Mesendoderm (in vitro differentiated cells): ENCODE measurements at places on chromosomes 6 and 20.

GRCh38 chr20:12821249-12821648 is 187.5 kb upstream of the SPTLC3 start:
- no peaks in the 10 kb centered on the region for H3K4me1 ChIP-seq
- H3K36me3 ChIP-seq = no peaks in the 10 kb centered on the region
- no peak overlapping the region for H3K27ac ChIP-seq
- H3K4me3 ChIP-seq = no peak overlapping the region
- DNase-seq = no peak

- H3K27me3 ChIP-seq = no peaks in the 10 kb centered on the region
- H3K36me3 ChIP-seq = no peaks in the 10 kb centered on the region
- no peak overlapping the region for H3K4me3 ChIP-seq
- DNase-seq = no peak
These were observed 13.6 kb upstream of the RIPOR3 start for GRCh38 chr20:50704971-50705370.

GRCh38 chr6:108945681-108946159 is 97.5 kb downstream of the ARMC2 start:
- H3K4me1 ChIP-seq = no peaks in the 10 kb centered on the region
- H3K27ac ChIP-seq = no peak overlapping the region
- H3K27me3 ChIP-seq = no peaks in the 10 kb centered on the region
- DNase-seq = no peak
- H3K36me3 ChIP-seq = no peaks in the 10 kb centered on the region

- H3K27ac ChIP-seq = no peak overlapping the region
- no peaks in the 10 kb centered on the region for H3K36me3 ChIP-seq
- DNase-seq = peak; percentile 57
- peaks cover 4% of the 10 kb centered on the region for H3K4me1 ChIP-seq
These were observed 459.6 kb downstream of the UTRN start for GRCh38 chr6:144744720-144745119.

DNA sequence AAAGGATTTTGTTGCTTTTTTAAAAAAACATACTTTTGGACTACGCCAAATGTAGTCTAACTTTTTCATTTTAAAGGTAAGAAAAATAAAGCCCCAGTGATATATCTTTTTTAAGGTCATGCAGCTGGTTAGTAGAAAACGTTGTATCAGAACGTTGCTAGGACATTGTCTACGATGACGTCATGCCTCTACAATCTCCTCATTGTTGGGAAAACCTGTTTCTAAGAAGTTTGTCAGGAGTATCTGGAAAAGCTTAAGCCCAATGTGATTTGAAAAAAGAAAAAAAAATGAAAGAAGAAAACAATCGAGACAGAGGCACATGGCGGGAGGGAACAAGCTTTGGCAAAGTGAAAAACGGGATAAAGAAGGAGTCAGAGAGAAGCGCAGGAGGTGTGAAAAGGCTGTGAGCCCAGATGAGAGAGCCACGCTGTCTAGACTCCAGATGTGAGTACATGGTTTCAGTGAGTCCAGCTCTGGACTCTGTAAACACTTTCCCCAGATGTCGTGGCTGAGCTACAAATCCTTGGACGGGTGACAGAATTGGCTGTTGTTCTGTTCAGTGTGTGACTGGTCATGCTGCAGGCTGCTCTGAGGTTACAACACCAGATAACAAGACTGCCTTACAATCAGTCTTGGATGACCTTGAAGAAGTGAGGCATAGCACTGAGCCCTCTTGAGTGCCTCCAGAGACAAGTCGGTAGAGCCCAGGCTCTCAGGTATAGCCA is 656.7 kb upstream of the ID4 start:
- H3K4me1 ChIP-seq = no peaks in the 10 kb centered on the region
- H3K4me3 ChIP-seq = no peak overlapping the region
- no peak overlapping the region for H3K27ac ChIP-seq
- H3K27me3 ChIP-seq = no peaks in the 10 kb centered on the region

GRCh38 chr6:26224940-26225847 is 138.0 kb downstream of the HFE start:
- peak overlapping the region; percentile 98 for H3K27ac ChIP-seq
- H3K36me3 ChIP-seq = no peaks in the 10 kb centered on the region
- H3K4me1 ChIP-seq = no peaks in the 10 kb centered on the region
- DNase-seq = peak; percentile 99
- peak overlapping the region; percentile 85 for H3K4me3 ChIP-seq

DNA sequence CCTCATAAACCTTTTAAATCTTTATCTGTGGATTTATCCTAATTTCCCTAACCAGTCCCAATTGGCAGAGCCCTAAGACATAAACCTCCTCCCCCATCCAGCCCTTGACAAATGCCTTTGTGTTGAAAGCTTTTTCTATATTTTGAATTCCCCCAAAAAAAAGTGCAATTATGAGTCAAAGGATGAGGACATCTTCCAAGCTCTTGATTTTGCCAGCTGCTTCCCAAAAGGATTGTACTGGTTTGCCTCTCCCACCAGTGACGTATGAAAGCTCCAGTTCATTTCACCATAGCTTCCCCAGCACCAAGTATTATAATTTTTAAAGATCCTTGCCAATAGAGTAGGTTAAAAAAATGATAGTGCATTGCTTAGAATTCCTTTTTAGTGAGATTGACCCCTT is 38.9 kb downstream of the SIRPA start:
- no peaks in the 10 kb centered on the region for H3K4me1 ChIP-seq
- H3K27me3 ChIP-seq = no peaks in the 10 kb centered on the region
- no peak overlapping the region for H3K4me3 ChIP-seq
- H3K36me3 ChIP-seq = no peaks in the 10 kb centered on the region
- no peak for DNase-seq

DNA sequence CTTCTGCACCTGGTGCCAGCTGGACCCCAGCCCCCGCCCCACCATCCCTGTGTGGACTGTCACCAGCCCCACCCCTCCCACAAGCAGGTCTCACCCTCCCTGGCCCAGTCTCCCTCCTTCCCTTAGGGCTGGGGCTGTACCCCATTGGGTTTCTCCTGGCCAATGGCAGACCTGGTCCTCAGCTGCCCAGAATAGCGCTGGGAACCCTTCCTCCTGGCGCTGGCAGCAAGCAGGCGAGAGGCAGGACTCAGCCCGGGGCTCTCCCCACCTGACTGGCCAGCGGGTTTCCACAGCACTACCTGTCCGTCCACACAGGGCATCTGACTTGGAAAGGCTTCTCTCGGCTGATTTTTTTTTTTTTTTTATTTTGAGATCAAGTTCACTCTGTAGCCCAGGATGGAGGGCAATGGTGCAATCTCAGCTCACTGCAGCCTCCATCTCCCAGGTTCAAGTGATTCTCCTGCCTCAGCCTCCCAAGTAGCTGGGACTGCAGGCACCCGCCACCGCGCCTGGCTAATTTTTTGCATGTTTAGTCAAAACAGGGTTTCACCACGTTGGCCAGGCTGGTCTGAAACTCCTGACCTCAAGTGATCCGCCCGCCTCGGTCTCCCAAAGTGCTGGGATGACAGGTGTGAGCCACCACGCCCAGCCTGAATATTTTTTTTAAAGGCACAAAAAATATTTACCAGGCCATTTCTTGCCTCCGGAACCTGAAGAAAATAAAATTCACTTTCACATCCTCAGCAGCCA is 21.6 kb upstream of the CHRNA4 start:
- H3K27ac ChIP-seq = no peak overlapping the region
- H3K27me3 ChIP-seq = no peaks in the 10 kb centered on the region
- H3K4me3 ChIP-seq = no peak overlapping the region
- no peaks in the 10 kb centered on the region for H3K36me3 ChIP-seq

- H3K27me3 ChIP-seq = no peaks in the 10 kb centered on the region
- no peaks in the 10 kb centered on the region for H3K36me3 ChIP-seq
- no peaks in the 10 kb centered on the region for H3K4me1 ChIP-seq
- H3K27ac ChIP-seq = no peak overlapping the region
- DNase-seq = peak; percentile 96
- no peak overlapping the region for H3K4me3 ChIP-seq
These were observed 21.4 kb upstream of the TRAM2 start for GRCh38 chr6:52598123-52598823.

DNA sequence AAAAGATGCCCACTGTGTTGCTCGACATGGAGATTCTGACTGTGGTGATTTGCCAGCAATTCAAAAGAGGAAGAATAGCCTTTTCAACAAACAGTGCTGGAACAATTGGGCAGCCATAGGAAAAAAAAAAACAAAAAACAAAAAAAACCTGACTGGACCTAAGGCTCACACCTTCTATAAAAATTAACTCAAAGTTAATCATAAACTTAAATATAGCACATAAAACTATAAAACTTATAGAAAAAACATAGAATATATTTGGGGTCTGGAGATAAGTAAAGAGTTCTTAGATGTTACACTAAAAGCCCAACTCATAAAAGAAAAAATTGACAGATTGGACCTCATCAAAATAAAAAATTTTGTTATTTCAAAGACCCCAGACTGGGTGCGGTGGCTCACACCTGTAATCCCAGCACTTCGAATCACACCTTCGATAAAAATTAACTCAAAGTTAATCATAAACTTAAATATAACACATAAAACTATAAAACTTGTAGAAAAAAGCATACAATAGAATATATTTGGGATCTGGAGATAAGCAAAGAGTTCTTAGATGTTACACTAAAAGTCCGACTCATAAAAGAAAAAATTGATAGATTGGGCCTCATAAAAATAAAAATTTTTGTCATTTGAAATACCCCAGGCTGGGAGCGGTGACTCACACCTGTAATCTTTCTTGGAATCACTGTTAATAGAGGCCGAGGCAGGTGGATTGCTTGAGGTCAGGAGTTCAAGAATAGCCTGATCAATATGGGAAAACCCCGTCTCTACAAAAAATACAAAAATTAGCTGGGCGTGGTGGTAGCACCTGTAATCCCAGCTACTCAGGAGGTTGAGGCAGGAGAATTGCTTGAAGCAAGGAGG is 115.6 kb upstream of the FAM83B start:
- H3K27ac ChIP-seq = no peak overlapping the region
- DNase-seq = no peak
- no peaks in the 10 kb centered on the region for H3K36me3 ChIP-seq
- H3K4me1 ChIP-seq = no peaks in the 10 kb centered on the region
- H3K4me3 ChIP-seq = no peak overlapping the region
